ENCODE measurements at places on chromosomes 6 and 20.

DNA sequence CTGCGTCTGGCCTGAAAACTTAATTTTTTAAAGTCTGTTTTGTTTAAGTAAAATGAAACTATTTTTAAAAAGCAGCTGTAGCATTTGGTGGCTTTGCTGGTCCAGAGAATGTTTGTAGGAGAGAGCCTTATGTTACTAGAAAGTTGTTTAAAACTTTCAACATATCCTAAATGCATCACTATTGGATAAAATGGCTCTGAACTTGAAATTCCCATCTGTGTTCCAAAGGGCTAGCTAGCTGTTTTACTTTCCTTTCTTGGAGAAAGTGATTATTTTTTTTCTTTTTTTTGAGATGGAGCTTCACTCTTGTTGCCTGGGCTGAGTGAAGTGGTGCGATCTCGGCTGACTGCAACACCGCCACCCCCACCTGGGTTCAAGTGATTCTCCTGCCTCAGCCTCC is 2.5 kb downstream of the SYNJ2 start:
- DNase-seq, result no peak

DNA sequence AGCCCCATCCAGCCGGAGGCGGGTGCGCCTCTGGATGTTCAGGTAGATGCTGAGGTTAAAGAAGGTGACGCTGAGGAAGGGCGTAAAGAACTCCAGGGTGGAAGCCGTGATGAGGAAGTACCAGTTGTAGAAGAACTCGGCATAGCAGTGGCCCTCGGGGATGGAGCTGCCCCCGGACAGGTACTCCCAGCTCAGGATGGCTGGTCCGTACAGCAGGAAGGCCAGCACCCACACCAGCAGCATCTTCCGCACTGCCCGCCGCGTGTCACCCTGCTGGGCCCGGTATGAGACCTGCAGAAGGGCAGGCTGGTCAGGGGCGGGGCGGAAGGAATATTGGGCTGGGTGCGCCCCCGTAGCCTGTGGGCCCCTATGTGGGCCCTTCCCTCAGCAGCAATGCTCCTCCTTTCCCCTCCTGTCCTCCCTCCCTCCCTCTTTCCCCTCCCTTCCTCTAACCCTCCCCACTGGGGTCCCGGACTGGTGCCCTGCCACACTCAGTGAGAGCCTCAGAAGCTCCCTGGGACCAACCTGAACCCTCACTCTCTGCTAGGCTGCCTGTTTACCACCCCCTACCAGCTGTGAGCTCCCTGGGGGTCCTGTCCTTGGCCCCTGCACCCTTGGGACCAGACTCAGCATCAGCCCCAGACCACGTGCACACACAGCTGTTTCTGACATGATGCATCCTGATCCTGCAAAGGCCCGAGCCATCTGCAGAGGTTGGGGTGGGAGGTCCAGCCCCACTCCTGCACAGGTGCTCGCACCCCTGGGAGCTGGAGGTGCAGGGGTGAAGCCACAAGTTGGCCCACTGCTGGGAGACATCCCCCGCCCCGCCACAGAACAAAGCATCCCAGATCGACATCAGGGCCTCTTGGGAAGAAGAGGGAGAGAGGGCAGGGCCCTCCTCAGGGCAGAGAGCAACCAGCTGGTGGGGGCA is 3.2 kb downstream of the HRH3 start:
- DNase-seq, result no peak

DNA sequence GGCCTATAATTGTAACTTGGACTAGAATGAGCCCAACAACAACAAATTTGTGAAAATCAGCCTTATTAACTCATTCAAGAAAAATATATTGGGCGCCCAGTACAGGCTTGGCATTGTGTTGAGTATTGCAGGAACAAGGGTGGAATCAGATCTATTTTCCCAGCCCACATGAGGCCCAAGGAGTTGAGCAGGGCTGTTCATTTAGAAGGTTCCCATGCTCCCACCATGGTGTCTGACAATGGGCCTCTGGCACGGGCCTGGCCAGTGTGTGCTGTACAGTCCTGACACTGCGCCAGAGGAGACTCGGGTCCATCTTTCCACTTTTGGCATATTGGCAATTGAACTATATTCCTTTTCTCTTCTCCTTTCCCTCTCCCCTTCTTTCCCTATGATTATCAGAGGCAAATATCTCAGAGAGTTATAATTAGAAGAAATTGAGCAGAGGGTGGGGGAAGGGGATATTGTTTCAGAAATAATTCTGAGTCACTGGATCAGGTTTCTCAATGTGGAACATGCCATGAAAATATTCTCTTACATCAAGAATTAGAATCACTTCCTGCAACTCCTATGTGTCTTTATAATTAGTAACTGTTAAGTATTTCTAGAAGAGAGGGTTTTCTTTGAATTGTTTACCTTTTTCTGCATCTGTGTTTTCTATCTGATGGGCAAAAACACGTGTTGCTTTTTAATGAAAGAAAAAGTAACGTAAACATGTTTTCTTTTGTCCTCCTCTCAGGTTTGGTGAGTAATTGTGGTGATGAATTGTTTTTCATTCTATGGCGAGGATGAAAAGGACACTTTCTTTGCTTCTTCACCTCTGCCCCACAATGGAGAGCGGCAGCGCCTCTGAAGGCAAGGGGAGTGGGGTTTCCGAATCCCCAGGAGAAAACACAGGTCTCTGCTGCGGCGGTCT is 209.4 kb downstream of the FOXA2 start:
- no peak for DNase-seq

GRCh38 chr20:23643659-23644058 is 5.9 kb upstream of the CST3 start:
- DNase-seq, result no peak

DNA sequence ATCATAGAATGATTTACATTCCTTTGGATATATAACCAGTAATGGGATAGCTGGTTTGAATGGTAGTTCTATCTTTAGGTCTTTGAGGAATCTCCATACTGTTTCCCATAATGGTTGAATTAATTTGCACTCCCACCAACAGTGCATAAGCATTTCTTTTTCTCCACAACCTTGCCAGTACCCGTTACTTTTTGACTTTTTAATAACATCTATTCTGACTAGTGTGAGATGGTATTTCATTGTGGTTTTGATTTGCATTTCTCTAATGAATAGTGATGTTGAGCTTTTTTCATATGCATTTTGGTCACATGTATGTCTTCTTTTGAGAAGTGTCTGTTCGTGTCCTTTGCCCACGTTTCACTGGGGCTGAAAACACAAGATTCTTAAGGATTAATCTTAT is 107.3 kb downstream of the TINAG start:
- DNase-seq, result no peak
